ENCODE measurements at places on chromosomes 3 and 15.

- no peak for DNase-seq
These were observed 114.4 kb downstream of the ATG7 start for GRCh38 chr3:11386465-11387113.

DNA sequence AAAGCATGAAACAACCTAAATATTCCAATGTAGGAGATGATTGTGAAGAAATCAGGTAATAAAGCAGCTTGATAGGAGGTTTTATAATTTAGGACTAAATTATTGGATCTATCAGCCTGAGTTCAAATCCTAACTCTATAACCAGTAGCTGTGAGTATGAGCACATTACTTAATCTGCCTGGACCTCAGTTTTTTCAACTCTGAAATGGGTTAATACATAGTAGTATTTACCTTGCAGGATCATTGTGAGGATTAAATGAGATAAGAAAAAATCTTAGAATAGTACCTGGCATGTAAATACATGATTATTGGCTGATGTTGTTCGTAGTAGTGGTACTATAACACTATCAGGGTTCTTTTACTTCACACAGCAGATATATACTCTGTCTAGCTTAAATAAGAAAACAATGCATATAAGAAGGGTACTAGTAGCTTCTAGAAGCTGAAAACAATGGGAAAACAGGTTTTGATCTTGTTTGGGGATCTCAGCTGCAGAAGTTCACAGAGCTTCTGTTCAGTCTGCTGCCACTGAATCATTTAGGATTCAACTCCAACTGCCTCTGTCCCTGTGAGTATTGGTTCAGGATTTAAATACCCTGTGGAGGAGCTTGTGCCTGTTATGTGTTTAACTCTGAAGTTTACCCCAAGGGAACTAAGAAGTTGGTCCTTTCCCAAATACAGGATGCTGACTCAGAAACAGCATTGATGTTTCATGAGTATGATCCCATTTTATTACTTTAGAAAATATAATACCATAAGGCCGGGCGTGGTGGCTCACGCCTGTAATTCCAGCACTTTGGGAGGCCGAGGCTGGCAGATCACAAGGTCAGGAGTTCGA is 34.2 kb downstream of the KAT2B start:
- DNase-seq, result no peak

GRCh38 chr15:47415539-47415971 is 301.8 kb upstream of the SEMA6D start:
- no peak for DNase-seq

GRCh38 chr15:60889006-60889405 is 340.1 kb downstream of the RORA start:
- DNase-seq, result no peak

- DNase-seq, result no peak
These were observed 22.8 kb upstream of the GOLM2 start for GRCh38 chr15:44265757-44266156.

GRCh38 chr15:25886498-25887140 is 23.5 kb upstream of the ATP10A start:
- no peak for DNase-seq

- no peak for DNase-seq
These were observed 224.0 kb downstream of the CHL1 start for GRCh38 chr3:420584-420983.

- DNase-seq, result no peak
These were observed 122.4 kb downstream of the LSAMP start for GRCh38 chr3:116322750-116323375.

DNA sequence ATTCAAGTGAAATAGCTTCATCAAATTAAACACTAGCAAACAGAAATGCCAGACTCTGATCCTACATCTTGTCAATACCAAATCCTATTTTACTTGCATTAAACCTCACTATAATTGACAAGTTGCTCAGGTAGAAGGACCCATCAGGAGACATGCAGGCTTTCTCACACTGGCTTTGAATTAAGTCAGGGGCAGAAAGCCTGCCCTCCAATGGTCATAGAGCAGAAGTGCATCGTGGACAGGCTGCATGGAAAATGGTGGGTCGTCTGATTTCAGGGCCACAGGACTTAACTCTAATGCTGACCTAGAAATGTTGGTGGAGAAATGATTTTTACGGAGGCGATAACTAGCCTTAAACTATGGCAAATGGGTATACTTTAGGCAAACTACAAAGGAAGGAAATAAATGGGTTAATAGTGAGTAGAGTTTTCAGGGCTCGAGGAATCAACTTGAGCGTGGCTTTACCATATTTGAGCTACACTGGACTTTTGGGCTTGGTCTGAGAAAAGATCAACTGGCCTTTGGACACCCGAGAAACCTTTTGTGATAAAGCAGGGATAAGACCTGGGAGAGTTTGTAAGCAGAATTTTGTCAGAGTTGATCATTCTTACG is 283.9 kb downstream of the GRM7 start:
- no peak for DNase-seq

GRCh38 chr15:85579957-85580694 is 199.7 kb downstream of the AKAP13 start:
- DNase-seq, result no peak

DNA sequence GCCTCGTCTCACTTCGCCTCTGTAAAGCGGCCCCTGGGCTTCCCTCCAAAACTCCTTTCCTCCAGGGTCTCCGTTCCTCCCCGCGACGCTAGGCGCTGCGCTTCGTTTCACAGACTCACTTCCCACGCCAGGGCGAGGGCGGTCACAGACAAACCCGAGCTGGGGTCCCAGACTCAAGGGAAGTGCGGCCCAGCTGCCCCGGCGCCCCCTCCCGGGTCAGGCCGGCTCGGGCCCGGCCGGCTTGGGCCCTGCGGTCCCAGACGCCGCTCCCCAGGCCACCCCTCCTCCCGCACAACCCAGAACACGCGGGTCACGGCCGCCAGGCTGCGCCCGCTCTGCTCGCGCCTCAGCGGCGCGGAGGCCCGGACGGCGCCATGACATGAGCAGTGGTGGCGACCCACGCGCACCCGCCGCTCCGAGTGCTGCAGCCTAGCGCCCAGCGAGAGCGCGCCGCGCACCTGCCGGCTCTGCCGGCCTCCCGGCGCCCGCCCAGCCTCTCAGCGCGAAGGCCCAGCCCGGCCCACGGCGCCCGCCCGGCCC is 547 bp downstream of the NUP210 start:
- no peak for DNase-seq

DNA sequence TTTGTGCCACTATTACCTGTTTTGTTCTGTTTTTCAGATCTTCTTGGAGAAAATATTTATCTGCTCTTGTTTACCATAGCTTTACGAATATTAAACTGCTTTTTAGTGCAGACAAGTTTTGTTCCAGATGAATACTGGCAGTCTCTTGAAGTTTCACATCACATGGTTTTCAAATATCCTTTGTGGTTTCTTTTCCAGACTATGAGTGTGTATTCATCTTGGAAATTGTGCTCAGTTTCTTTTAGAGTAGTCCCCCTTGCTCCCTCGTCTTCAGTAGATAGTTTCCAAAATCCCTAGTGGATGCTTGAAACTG is 1.2 kb downstream of the PIGB start:
- no peak for DNase-seq

- no peak for DNase-seq
These were observed 142.6 kb downstream of the PLCL2 start for GRCh38 chr3:17027318-17027717.

DNA sequence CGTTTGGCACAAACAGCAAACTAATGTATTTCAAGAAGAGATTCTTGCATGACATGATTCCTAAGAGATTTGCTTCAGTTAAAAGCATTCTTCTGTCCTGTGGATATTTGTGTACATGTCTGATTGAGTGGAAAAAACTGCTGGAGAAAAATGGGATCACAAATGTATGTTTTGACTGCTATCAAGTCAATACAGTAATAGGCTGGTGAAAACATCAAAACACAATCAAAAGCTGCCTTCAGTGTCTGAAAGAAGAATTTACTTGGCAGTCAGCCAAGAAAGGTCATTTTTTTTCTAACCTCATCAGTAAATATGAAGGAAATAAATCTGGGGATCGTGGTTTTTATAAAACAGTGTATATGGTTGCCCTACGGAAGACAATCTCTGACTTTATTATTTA is 1214.8 kb downstream of the NSUN3 start:
- no peak for DNase-seq

DNA sequence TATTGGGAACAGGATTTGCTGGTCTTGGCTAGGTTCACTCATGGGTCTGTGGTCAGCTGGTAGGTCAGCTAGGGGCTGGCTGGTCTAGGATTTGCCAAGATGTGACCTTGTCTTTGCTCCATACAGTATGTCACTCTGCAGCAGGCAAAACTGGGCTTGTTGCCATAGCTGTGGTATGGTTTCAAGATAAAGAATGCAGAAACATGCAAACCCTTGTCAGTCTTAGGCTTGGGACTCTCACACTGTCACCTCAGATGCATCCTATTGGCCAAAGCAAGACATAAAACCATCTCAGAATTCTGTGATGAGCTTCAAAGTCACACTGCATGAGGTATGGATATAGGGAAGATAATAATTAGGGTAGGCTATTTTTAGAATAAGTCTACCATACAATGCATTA is 66.6 kb upstream of the TBC1D5 start:
- no peak for DNase-seq

- no peak for DNase-seq
These were observed 99.1 kb downstream of the ADCY5 start for GRCh38 chr3:123349566-123350435.

DNA sequence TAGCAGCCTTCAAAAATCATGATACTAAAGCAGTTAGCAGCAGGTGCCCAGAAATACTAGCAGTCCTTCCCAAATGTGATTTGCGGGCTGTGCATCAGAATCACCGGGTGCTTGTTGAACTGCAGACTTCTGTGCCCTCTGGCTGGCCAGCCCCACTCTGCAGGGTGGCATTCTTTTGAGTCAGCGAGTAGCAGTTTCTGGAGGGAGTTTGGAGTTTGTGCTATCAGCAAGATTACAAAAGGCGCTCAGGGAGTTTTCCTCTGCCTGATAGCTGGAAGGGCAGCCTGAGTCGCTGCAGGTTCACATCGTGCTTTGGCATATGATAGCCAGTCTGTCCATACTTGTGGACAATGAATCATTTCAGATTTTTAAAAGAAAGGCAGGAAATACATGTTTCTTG is 57.6 kb downstream of the CLDN11 start:
- DNase-seq, result no peak

DNA sequence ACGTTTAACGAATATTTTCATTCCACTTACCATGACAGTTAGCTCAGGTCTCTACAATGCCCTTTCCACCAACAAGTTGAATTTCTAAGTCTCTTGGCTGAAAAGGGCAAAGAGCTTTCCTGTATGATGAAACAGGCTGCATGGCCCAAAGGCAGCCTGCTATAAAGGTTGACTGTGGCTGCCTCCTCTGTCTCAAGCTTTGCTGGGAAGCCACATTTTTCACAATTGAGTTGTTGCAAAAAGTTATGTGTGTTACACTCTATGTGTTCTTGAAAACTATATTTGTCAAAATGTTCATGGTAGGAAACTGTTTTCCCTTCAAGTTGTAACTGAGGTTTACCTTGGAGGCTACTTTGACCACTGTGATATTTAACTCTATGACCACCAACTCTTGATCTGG is 49.5 kb downstream of the DZIP1L start:
- DNase-seq, result no peak

GRCh38 chr3:132504375-132504933 is 87.2 kb downstream of the DNAJC13 start:
- no peak for DNase-seq

- no peak for DNase-seq
These were observed 31.0 kb downstream of the PRR20G start for GRCh38 chr3:127256733-127257271.

- no peak for DNase-seq
These were observed 29.4 kb downstream of the FHIT start for GRCh38 chr3:61221759-61222362.

- no peak for DNase-seq
These were observed 20.5 kb upstream of the ACTC1 start for GRCh38 chr15:34815836-34816235.

GRCh38 chr15:29449136-29449535 is 179.5 kb upstream of the NSMCE3 start:
- DNase-seq, result no peak

GRCh38 chr3:114880078-114880477 is 267.0 kb downstream of the ZBTB20 start:
- DNase-seq, result no peak

DNA sequence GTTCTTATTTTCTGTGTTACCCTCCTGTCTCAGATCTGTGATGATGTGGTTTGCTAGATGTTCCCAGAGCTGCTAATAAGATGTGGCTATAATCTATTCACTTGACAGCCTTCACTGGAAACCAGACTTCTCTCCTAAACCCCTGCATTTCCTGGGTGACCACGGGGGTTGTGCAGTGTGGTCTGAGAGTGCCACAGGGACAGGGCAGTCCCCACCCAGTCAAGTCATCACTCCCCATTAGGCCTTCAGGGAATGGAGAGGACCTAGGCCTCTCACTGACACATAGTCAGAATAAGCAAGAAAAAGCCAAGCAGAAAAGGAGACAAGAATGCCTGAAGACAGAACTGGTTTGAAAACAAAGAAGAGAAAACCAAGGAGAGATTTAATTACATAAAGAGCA is 58.3 kb downstream of the GJD2 start:
- no peak for DNase-seq

GRCh38 chr15:91803260-91803659 is 50.2 kb upstream of the SLCO3A1 start:
- no peak for DNase-seq

DNA sequence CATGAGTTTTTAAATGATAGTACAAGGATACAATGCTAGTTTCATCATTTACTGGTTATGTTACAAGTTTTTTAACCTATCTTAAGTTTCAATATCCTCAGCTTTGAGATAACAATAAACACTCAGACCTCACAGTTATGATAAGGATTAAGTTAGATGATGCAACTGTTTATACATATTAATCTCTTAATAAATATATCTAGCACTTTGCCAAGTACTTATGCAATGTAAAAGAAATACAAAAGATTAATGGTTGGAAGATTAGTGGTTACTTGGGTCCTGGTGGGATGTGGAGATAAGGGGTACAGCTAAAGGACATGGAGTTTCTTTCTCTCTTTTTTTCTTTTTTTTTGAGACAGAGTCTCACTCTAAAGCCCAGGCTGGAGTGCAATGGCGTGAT is 12.0 kb downstream of the SPPL2A start:
- DNase-seq, result no peak

GRCh38 chr15:70974004-70974832 is 81.6 kb downstream of the LRRC49 start:
- DNase-seq, result no peak

- no peak for DNase-seq
These were observed 524.7 kb upstream of the ZNF717 start for GRCh38 chr3:76310089-76310488.

DNA sequence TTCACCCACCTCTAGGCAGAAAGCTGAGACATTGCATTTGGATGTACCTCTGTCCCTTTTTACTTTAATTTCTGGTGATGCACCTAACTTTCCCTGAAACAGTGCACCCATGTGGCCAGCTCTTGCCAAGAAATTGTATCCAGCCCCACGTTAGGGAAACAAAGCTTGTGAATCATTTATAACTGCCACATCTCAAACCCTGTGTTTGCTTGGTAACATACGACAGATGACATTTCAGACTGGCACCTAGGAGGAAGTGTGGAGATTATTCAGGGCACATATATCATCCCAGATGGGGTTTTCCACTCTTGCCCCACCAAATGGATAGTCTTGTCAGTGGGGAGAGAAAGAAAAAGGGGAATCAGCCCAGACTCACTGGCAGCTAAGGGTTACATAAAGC is 2.1 kb downstream of the CYB561D2 start:
- DNase-seq, result no peak
